ENCODE measurements at places on chromosomes 16 and 17.
A peak's percentile ranks its signal among the peaks of the same experiment; 100 is the strongest.

DNA sequence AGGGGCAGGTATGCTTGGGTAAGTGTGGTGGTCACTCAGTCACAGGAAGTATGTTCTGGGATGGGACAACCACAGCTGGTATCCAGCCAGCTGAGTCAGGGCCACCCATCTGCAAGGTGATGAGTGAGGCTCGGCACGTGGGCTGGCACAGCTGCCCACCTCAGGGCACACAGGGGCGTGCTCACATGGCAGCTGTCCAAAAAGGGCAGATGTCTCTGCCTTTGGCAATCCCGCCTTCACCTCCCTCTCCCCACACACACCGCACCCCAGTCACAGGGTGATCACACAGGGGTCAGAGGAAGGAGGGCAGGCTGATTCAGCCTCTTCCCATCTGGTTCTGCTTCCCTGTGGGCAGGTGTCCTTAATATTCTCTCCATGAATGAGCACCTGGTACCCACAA is 85.9 kb upstream of the TOB1 start:
- DNase-seq: peak; percentile 32

- peak; percentile 27 for DNase-seq
Measured at GRCh38 chr16:88264641-88265285, 118.0 kb upstream of the ZNF469 start.

DNA sequence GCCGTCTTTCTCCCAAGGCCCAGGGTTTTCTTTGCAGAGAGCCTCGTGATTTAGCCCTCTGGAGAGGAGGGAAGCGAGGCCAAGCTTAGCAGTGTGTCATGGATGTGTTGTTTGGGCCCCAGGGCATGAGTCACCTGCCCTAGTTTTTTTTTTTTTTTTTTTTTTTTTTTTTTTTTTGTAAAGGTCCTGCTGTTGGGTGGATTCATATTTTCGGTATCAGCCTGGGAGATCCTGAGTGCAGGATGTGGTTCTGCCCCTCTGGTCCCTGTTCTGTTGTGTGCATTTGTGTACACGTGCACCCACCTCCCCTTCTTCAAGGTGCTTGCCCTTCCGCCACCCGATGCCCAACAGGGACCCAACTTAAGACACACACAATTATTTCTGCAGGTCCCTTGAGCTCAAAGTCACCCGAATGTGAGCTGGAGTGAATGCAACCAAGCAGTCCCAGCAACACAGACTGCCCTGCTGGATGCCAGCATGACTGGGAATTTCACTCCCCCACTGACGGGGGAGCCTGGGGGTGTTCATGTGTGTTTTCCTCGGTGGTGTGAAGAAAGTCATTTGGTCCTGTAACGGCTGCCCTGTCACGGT is 265.8 kb upstream of the TNRC6C start:
- DNase-seq: no peak

DNA sequence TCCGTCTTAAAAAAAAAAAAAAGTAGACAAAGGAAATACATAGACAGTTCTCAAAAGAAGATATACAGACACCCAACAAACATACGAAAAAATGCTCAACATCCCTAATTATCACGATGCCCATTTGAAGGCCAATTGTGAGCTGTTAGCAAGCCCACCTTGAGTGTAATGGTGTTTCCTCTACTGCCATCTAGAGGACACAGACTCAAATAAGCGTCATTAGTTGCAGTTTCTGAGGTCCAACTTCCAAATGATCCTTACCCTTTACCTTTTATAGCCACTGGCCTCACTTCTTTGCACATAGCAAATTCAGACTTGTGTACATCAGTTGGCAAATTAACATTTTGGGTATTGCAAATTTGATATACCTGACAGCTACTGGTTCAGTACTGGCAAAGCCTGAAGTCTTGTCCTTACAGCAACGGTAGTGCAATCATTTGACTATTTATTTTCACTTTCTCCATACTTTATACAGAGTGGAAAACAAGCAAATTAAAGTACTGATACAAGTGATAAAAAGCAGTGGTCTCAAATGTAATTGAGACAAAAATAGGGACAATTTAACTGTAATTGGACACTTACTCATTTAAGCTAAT is 536.3 kb upstream of the EEF2KMT start:
- peak; percentile 30 for DNase-seq

GRCh38 chr16:57578521-57579360 is 36.3 kb downstream of the ADGRG5 start:
- no peak for DNase-seq

DNA sequence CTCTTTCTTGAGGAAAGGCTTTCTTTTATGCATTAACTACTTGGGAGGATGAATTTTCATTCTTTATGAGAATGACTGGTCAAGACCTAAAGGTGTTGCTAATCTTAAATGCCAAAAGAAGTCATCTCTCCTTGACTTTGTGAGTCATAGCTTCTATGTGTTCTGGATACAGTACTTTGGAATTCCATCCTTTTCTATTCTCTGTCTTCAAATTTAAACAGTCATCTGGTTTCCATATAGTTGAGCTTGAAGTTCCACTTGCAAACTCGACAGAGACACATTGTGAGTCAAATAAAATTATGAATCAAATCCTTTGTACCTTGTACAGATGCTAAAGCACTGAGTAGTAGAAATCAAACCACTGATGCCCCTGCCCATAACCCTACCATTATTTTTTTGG is 271.9 kb upstream of the PMFBP1 start:
- DNase-seq: no peak

DNA sequence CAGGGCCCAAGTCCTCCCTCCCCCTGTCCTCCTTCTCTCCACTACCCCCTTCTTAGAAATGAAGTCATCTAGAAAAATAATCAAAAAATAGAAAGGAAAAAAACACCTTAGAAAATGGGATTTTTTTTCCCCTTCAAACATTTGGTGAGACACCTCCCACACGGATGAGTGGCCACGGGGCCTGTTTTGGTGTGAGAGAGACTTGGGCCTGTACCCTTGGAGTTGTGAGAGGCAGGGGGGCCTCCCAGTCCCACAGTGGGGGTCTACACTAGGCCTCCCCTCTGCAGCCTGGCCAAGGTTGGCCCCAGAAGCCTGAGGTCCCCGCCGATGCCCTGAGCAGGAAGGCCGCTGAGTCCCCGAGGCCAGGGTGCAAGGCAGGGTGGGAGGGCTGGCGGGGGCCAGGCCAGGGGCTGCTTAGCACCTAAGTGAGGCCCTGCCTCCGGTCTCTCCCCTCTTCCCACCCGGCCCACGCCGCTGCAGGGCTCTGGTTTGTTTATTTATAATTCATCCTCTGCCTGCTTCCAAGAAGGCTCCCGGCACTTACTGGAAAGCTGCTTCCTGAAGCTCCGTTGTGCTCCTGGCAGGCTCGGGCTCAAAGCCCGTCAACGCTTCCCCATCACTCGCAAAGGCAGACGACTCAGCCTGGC is 26.4 kb downstream of the NPTX1 start:
- no peak for DNase-seq

- DNase-seq: no peak
Measured at GRCh38 chr17:40072040-40072734, 9.4 kb downstream of the THRA start.

DNA sequence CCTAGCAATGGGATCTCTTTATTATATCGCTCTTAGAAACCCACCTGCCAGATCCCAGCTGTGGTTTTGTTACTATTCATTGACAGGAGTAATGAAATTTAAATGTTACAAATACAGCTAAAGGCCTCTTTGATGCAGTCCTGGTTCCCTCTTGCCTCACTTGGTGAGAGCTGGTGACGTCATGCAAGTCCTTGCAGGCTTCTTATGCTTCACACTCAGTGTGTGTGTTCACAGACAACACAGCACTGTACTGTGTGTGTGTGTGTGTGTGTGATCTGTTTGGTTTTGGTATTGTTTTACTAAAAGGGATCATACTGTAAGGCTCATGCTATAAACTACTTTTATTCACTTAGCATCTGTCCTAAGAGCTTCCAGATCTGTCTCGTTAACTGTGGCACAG is 75.0 kb downstream of the USP22 start:
- no peak for DNase-seq

- no peak for DNase-seq
Measured at GRCh38 chr16:55333684-55334083, 9.7 kb downstream of the IRX6 start.

DNA sequence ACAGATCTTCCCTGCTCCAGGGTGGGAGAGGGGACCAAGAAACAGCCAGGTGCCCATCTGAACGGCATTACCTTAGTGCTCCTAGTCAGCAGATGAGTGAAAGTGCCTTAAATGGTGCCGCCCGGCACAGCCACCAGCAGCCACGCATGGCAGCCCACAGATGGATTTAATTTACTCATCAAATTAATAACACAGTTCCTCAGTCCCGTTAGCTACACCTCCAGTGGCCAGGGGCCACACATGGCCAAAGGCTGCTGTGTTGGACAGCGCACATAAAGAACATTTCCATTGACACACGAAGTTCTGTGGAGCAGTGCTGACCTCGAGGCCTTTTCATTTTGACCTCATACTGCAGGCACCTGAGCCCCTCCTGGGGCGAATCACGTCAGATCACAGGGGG is 166.3 kb downstream of the CMIP start:
- DNase-seq: no peak

DNA sequence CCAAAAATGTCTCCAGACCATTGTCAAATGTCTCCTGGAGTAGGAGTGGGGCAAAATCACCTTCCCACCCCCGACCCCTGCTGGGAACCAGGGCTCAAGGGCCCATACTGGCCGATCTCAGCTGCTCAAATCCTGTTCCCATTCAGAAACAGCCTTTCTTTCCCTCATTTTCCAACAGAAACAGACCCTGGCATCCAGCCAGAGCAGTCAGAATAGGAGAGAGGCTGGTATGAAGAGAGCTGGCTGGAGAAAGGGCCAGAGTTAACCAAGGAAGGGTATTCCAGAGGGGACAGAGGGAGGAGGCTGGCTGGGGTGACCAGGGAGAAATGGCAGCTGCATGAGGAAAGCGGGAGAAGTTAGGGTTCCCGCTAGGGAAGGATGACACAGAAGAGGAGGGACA is 199.1 kb downstream of the XYLT1 start:
- no peak for DNase-seq

- no peak for DNase-seq
Measured at GRCh38 chr17:4609761-4610160, 25.4 kb downstream of the SMTNL2 start.

DNA sequence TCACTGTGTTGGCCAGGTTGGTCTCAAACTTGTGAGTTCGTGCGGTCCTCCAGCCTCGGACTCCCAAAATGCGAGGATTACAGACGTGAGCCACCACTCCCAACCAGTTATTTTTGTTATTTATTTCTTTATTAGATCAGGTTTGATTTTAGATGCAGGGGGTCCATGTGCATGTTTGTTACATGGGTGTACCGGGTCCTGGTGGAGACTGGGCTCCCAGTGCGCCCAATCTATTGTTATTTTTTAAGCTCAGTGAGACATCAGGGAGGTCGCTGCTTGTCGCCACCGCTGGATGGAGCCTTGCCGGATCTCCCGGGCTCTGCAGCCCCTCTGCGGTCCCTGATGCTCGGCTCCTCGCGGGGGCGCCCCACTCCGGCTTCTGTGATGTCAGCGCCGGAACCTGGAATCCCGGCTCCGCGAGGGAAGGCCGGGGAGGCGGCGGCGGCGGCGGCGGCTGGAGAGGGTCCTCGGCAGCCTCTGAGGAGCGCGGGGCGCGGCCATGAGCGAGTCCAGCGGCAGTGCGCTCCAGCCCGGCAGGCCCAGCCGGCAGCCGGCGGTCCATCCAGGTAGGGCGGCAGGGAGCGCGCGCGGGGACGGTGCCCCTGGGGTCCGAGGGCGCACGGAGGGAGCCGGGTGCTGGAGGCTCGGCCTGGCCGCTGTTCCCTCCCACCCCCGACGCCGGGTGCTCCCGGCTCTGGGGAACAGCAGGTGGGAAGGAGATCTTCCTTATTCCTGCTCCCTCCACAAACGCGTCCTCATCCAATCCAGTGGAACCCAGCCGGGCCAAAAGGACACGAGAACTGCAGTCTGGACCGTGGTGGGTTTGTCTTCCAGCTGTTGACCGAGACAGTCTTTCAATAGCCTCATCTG is at the start of gene TMC7:
TMC7 (plus strand) TSS at position 370 of the 870 bp plus-strand sequence; CDS start at position 500, 130 bp downstream.
- peak; percentile 75 for DNase-seq

DNA sequence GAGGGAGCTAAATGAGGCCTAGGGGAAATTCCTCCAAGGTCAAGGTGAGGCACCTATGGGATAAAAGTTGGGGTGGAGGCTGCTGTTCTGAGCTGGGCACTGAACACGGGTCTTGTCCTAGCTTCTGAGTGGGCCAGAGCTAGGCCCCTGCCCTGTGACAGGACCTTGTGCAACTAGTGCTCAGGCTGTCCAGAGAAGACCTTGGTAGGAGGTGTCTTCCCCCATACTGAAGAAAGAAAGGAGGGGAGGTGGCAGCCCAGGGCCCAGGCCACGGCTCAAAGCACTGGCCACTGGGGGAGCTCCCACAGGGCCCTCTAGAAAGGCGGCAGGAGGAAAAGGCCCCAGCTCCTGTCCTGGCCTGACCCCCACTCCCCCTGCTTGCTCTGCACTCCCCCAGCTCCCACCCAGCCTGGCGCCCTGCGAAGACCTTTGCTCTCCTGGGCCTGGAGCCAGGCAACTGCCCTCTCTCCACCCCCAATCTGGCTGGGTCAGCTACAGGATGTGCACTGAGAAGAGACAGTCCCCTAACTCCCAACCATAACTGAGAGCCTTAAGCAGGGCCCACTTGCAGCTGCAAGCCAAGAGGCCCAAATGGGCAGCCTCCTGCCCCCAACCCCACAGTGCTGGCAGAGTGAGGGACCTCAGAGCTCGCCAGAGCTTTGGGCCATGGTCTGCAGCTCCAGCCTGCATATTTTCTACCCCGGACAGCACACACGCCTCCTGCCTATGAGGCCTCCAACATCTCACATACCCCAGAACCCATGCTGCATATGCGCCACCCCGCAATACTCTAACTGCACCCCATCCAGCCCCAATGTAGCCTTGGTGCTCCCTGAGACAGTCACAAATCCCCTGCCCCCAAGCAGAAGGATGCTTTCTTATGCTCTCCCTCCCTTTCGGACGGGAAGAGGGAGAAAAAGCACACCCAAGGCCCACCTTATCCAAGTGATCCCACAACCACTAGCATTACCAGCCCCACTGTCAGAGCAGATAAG is 15.3 kb downstream of the HSD11B2 start:
- no peak for DNase-seq

GRCh38 chr17:54736573-54736972 is 164.1 kb upstream of the TOM1L1 start:
- no peak for DNase-seq

DNA sequence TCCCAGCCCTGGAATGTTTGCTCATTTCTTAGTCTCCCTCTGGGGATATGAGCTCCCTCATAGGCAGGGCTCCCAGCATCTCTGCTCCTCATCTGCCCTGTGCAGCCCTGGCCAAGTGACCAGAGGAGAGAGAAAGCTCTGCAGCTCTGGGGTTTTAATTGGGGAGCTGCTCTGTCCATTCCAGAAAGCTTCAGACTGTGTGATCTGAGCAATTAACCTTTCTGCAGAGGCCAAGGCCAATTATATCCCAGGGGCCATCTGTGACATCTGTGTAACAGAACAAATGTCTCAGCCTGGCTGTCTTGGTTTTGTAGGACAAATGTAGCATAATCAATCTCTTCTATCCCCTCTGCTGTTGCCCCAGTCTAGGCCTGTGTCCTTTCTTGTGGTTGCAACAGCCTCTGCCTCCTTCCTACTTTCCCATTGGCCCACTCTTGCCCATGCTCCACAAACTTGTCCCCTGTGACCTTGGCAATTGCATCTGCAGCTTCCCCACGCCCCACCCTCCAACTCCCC is 156.0 kb downstream of the GSG1L start:
- no peak for DNase-seq

- DNase-seq: no peak
Measured at GRCh38 chr17:27348196-27348595, 54.3 kb downstream of the WSB1 start.

Measured in dermis microvascular lymphatic vessel endothelial cell (primary cell).